T-helper 17 cell (primary cell): ENCODE measurements at places on chromosomes 16 and 17.

DNA sequence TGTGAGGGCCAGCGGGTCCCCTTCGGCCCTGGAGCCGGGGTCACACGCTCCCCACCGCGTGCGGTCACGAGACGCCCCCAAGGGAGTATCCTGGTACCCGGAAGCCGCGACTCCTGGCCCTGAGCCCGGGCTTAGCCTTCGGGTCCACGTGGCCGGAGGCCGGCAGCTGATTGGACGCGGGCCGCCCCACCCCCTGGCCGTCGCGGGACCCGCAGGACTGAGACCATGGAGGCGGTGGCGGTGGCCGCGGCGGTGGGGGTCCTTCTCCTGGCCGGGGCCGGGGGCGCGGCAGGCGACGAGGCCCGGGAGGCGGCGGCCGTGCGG is at the start of gene NAGLU:
Gene NAGLU (plus strand): TSS at position 194 of the 324 bp plus-strand sequence. CDS start 32 bp downstream, at position 226.
- DNase-seq = peak; percentile 66

- DNase-seq = no peak
Observed at GRCh38 chr16:68000450-68000849, 1.2 kb upstream of the DPEP2 start.

- peak; percentile 16 for DNase-seq
Observed at GRCh38 chr17:59154292-59154720, 680 bp downstream of the SKA2 start.

GRCh38 chr17:1905190-1905913 is 75.5 kb downstream of the RPA1 start:
- DNase-seq = no peak

DNA sequence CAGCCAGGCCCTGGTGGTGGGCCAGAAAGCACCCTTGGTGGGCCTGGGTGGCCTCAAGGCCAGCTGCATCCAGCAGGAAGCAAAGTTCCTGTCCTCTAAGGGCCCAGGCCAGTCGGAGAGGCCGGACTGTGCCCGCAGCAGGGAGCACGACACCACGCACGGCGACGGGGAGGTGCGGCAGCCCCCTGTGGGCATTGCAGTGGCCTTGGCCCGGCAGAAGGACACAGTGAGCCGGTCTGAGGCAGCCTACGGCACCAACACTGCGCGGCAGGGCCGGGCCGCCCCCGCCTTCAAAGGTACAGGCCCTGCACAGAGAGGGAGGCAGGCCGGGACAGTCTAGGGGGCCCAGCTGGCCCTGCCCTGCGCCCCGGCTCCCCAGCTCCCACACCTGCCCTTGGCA is 48.0 kb downstream of the BAHCC1 start:
- DNase-seq = no peak

GRCh38 chr17:5902181-5903140 is 167.7 kb upstream of the WSCD1 start:
- DNase-seq = no peak

- no peak for DNase-seq
Observed at GRCh38 chr17:46917516-46917915, 5.4 kb upstream of the GOSR2 start.

DNA sequence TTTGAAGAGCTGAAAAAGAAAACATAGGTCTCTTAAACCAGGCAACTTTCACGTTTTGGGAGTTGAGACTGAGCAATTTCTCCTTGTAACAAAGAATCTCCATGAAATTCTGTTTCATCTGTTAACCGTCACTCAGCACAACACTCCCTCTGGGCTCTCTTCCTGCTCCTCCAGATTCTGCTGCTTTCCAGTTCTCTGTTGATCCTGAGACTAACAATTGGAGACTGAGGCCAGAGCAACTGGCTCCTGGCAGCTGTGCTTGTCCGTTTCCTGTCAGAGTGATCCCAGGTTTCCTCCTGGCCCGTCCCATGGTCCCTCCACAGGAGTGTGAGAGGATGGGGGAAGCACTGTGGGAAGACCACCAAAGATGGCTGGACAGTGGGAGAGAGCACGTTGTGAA is 32.5 kb downstream of the IST1 start:
- DNase-seq = no peak

GRCh38 chr16:74199066-74199841 is 97.4 kb upstream of the PSMD7 start:
- no peak for DNase-seq

- no peak for DNase-seq
Observed at GRCh38 chr17:7463372-7463846, 16.0 kb downstream of the ZBTB4 start.
